ENCODE measurements at places on chromosomes 4 and X.

- no peak for DNase-seq
Measured at GRCh38 chr4:15348695-15349094, 79.1 kb upstream of the C1QTNF7 start.

DNA sequence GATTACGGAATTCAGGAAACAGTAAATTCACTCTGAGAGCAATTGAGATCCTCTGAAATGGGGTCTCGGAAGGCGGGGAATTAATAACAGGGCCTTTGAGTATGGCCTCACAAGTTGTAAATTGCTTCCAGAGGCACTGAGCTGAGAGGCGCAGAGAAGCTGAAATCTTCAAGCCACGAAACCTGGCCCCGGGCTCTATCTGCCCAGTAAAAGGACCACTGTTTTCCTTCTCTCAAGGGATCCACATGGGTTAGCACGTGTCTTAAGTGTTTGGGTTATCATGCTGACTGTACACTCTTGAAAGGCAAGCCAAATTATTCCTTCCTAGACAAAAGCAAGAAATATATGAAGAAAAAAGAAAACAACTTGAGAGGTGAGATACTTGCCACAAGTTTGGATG lies 1012.9 kb upstream of the FTHL17 start:
- no peak for DNase-seq

DNA sequence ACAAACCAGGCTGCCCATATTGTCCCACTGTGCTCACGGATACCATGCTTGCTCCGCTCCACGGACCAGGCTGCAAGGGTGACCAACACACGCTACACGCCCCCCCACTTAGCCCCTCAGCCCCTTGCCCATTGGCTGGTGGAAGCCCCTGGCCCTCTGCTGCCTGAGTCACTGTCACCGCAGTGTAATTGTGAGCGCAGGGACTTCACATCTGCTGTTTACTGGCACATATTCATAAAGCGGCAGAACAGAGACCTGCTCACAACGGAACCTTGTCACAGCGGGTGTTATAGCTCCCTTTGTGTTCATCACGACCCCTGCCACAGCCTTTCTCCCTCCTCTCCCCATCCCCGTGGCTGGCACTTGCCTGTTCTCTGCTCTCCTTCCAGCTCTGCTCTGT lies 83.7 kb downstream of the PSAPL1 start:
- DNase-seq, result no peak

DNA sequence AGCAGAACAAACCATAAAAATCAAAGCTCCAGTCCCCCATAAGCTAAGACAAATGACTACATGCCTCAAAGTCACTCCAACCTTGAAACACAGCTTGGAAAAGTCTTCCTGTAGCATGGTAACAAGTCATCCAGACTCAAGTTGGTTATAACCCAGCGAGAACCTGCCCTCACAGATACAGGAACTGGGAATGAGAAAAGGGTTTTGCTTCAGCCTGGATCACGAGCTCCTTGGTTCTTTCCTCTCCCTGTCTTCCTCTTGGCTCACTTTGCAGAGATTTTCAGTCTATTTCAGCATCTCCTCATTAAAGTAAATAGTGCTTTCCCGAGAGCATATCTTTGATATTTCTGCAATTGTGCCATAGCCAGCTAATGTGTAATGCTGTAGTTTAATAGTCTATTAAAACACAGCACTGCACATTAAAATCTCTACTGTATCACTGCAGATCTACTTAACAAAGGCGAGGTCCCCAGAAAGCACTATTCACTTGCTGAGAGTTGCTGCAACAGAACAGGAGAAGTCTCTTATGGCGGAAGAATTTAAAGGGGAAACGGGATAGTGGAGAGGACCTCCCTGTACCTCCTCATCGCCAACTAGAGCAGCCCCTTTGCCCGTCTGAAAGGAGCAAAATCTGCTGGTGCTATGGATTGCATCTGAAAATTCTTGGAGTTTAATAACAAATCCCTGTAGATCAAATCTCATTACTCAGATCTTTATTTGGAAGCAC lies 249.3 kb upstream of the GATB start:
- DNase-seq, result no peak

DNA sequence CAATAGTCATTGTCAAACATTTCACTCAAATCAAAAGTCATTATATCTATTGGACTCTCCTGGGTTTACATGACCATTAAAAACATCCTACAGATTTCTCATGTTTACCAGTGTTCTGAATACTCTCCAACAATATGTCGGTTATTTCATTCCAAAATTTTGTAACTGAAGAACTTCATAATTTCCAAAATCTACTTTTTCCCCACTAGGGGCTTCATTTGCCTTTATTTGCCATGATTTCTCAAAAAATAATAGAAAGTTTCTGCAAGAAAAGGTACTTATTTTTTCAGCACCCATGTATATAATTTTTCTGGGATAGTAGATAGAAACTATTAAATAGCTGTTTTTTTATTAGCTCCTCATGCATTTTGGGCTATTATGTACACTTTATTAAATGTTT lies 49.0 kb downstream of the PRDM5 start:
- DNase-seq, result no peak

GRCh38 chr4:88573995-88574394 lies 18.3 kb upstream of the HERC3 start:
- no peak for DNase-seq

GRCh38 chr4:58453956-58454355 lies 1343.8 kb upstream of the IGFBP7 start:
- DNase-seq, result no peak

GRCh38 chr4:184824776-184825084 lies 1.0 kb downstream of the ACSL1 start:
- no peak for DNase-seq

DNA sequence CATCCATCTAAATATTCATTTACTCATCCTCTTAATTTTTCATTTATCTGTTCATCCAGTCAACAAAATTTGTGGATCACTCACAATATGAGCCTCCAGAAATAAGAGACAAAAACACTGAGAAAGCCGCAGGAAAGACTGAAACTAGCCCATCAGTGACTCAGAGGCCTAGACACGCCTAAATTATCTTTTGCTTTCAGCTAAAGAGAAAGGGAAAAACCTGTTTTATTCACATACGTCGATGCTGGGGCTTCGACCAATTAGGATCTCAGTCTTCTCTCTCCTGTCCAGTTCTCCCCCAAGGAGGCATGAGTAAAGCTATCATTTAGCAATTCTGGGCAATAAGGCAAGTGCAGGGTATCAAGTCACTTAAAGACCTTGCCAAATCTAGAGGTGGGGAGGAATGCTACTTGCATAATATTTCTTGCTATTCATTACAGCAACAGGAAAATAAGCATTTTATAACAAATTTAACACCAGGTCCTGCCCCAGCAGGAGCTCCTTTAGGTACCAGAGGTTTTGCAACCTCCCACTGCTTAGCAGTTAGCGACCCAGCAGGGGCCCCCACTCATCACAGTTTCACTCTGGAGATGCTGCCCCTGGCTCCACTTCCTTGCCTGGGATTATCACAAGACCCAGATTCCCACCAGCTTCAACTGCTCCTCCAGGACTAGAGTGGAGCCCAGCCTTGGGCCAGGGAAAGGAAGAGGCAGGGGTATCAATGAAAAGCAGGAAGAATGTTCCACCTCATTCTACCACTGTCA lies 30.1 kb upstream of the TMEM154 start:
- DNase-seq, result no peak

GRCh38 chr4:89300060-89300459 lies 7.5 kb downstream of the GPRIN3 start:
- no peak for DNase-seq

- no peak for DNase-seq
Measured at GRCh38 chr4:80295826-80296225, 29.4 kb downstream of the FGF5 start.

DNA sequence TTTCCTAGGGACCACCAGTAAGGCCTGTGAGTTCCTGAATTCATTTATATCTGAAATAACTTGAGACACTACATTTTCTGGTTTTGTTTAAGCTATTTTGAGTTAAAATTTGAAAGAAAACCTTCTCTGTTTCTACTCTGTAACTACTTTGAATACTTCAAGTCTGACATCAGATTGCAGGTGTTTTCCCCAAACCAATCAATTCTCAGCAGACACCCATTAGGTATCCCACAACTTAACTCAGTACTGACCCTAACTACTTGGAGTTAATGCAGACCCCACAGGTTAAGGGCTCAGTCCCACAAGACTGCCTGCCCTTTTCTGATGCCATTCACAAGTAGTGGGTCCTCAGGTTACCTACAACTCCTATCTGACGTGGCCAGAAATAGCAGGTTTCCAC lies 1100.0 kb upstream of the SLIT2 start:
- DNase-seq, result no peak

GRCh38 chr4:138177278-138177968 lies 64.7 kb downstream of the SLC7A11 start:
- DNase-seq, result no peak

GRCh38 chr4:87399148-87399547 lies 8.2 kb upstream of the HSD17B11 start:
- no peak for DNase-seq

- DNase-seq, result no peak
Measured at GRCh38 chrX:97482666-97483300, 599.1 kb downstream of the RPA4 start.

- no peak for DNase-seq
Measured at GRCh38 chrX:11733614-11734013, 24.4 kb upstream of the MSL3 start.

- DNase-seq, result no peak
Measured at GRCh38 chrX:74286950-74287740, 16.8 kb upstream of the ZCCHC13 start.

GRCh38 chr4:155047755-155048154 lies 160.7 kb upstream of the NPY2R start:
- DNase-seq, result no peak

- DNase-seq, result no peak
Measured at GRCh38 chrX:125810856-125811255, 355.2 kb downstream of the DCAF12L2 start.

DNA sequence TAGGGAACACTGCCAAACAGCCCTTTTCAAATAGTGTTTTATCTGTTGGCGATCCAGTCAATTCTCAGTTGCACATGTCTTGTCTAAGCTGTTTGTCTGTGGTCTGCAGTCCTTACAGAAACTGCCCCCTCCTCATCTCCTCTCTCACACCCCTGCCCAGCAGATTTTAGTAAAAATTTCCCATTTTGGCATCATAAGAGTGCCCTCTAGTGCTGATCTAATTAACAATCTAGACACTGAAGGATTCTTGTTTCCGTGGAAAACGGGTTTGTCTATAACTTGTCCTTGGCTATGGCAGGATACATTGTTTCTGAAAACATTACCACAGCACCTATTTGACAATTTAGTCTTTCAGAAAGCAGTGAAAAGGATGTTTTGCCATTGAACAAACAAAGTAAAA lies 227.2 kb upstream of the MBNL3 start:
- no peak for DNase-seq

DNA sequence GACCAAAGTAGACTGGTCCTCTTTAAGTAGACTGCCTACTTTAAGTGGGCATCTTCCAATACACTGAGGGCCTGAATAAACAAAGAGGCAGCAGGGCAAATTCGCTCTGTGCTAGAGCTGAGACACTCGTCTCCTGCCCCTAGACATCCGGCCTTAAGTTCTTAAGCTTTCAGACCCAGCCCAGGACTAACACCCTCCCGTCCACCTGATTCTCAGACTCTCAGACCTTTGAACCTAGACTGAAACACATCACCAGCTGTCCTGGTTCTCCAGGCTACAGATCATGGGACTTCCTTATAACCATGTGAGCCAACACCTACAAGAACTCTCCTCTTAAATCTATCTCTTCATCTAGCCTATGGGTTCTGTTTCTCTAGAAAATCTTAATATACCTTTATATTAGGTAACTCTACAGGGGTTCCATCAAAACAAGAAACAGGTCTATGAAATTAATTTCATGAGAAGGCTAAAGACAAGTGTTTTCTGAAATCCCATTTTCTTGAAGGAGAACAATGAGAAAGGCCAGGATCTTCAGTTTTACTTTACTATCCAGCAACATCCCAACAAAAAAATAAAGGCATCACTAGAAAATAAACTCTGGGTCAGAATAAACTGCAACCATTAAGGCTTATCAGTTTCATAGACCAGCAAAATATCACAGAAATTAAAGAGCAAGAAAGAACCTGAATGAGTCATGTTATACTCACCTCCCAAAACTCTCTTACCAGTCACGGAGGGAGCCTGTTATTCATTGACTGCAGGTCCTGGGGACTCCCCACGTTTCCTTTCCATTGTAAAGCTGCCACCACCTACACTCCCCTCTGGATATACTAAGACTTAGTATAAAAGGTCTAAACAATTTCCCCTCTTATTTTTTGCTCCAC lies 14.8 kb downstream of the ADGRA3 start:
- no peak for DNase-seq

GRCh38 chrX:129472116-129472515 lies 51.2 kb downstream of the SMARCA1 start:
- no peak for DNase-seq

DNA sequence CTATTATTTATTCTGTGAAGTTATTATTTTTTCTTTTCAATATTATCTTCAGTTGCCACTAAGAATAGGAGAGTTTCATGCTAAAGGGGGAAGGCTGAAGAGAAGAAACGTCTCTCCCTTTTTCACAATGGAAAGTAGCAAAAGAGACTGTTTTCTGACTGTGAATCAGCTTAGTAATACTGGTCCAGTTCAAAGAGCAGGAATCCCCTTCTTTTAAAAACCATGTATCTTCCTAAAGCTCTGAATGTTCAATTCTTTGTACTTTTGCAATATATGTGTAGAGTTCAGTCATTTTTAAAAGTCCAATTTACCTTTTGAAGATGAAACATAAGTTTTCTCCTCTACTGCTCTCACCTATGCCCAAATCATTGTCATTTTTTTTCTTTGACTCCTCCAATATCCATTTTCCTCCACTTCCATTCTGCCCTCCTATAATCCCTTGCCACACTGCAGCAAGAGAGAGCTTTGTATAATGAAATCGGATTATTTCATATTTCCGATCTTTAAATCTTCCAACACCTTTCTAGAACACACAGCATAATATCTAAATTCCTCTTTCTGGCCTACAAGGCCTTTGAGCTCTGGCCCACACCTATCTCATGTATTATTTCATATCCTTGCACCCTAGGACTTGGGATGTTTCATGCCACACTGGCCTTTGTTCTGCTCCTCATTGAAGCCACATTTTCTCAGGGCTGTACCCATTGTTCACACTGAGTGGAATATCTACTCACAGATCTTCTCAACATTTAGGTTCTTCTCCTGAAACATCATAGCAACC lies 195.3 kb downstream of the CAMK2D start:
- DNase-seq, result no peak

DNA sequence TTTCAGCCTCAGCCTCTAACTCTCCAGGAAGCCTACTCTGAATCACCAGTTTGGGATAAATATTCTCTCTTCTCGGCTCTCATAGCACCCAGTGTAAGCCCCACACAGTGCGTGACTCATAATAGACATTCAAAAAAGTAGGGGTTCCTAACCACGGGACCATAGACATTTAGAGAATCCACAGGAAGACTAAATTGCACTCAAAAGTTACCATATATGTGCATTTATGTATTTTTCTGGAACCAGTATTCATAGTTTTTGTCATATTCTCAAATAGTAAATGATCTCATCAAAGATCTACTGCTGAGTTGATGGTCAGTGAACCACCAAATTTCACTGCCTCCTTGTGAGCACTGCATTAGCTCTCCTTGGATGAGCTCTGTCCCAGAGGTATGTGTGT lies 625.7 kb downstream of the SMARCA1 start:
- DNase-seq, result no peak

All from stimulated activated CD4-positive, alpha-beta T cell treated with anti-CD3 and anti-CD28 coated beads, TNF-alpha, amount 100 ng/mL, for 4 hours (primary cell).